ENCODE measurements at places on chromosomes 7 and 10.

DNA sequence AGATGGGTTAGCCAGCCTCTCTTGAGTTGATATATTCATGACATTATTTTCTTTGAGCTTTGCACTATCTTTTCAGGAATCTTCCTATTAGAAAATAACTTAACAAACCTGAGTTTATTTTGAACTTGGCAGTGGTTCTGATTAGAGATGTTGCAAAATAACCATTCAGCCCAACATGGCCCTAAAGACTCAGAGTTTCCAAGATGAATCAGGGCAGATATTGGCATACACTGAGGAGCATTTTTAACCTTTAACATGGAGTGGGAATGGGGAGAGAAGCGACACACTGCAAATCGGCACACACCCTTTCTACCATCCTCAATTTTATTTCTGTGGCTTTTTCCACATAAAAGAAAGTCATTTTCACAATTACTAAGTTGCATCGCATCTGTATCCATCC, 190.8 kb downstream of the TRIL start:
- no peak for DNase-seq

- DNase-seq: no peak
These were observed 1250.5 kb downstream of the TYW1 start for GRCh38 chr7:68247126-68247525.

DNA sequence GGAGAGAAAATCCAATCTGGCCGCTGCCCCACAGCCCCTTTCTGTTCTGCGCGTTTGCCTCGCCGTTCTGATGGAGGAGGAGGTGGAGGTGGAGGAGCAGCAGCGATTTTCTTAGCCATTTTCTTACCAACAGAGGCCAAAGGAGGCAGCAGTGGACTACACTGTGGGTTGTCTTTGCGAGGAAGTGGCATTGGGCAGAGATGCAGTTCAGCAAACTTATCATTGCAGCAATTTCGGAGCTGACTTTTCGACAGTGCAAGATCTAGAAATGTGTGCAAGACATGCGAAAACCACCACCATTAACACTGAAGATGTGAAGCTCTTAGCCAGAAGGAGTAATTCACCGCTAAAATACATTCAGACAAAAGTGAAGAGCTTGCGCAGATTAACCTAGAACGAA, 1.9 kb upstream of the ARL4A start:
- no peak for DNase-seq

DNA sequence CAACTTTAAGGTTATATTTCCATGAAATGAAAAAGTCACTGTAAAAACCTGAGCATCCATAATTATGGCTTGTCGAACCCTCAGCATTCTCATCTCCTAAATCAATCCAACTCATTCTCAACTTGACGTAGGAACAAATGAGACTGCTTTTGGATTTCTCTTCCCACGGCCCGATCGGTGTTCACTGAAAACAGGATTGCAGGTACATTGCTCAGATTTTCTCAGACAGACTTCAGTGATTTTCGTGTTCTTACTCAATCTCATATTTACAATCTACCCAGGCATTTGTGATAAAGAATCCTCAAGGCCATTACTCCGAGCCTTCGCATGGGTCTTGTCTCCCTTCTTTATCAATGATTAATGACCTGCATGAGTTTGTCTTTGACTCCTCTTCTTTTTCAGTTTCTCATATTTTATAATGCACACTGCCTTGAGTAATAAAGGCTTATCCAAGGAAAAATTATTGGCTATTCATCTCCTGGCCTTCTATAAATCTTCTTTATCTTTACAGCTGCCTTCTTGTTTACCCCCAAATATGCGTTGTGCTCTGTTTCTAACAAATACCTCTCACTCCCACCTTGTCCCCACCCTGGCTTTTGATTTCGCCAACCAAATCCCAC, 90.4 kb upstream of the MYO3A start:
- DNase-seq: no peak

DNA sequence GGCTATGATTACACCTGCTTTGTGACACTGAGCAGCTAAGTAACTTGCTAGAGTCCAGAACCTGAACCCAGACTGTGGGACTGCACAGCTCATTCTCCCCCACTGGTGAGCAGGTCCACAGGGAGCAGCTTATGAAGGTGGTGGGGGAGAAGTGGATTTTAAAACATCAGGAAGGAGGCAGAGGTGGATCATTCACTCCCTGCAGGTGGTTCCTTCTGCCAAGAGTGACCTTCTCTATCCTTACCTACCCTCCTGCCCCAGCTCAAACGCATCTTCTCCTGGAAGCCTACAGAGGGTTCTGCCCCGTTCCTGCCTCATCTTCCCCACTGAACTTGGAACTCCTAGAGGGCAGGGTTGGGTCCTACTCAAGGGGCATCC, 539 bp upstream of the FAM241B start:
- no peak for DNase-seq

- no peak for DNase-seq
These were observed 281.6 kb upstream of the ZNF32 start for GRCh38 chr10:43930243-43930642.
